Stimulated activated CD8-positive, alpha-beta memory T cell treated with anti-CD3 and anti-CD28 coated beads, Interleukin-12 subunit alpha, Interleukin-12 subunit beta, amount 100 ng/mL, for 1 hour (primary cell): ENCODE measurements at places on chromosomes 2 and 18.

GRCh38 chr2:122072666-122073065 lies 317.2 kb downstream of the TSN start:
- no peak for DNase-seq

DNA sequence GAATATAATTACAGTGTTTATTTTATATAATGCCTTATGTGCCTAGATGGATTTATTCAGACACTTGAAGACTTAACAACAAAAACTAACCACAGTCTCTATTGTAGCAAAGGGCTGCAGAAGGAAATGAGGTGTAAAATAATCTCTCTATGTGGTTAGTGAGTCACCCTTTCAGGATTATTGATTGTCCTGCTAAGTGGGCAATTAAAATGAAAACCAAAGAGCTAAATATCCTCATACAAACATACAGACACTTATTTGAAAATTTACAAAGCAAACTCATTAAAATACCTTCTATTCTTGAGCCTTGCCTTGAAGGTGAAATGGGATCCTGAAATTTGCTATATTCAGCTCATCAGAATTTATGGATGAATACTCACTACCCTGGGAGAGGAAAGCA lies 27.7 kb upstream of the DCC start:
- DNase-seq, result no peak

DNA sequence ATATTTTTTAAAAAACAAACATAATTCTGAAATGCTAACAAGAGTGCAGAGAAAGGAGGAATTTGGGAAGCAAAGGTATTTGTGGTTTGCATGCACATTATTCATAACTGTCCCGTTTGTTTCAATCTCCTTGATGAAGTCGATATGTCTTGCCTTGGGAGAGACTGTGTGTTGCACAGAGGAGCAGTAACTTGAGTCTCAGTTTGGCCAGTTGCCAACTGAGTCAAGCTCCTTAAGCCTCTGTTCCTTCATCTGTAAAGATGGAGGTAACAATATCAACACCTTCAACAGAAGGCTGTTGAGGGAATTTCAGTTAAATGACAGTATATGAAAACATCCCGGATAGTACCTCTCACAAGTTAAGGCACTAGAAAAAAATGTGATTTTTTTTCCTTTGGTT lies 226.2 kb downstream of the ASXL3 start:
- DNase-seq, result no peak

GRCh38 chr2:53987336-53987921 lies 16.6 kb upstream of the PSME4 start:
- DNase-seq, result no peak

DNA sequence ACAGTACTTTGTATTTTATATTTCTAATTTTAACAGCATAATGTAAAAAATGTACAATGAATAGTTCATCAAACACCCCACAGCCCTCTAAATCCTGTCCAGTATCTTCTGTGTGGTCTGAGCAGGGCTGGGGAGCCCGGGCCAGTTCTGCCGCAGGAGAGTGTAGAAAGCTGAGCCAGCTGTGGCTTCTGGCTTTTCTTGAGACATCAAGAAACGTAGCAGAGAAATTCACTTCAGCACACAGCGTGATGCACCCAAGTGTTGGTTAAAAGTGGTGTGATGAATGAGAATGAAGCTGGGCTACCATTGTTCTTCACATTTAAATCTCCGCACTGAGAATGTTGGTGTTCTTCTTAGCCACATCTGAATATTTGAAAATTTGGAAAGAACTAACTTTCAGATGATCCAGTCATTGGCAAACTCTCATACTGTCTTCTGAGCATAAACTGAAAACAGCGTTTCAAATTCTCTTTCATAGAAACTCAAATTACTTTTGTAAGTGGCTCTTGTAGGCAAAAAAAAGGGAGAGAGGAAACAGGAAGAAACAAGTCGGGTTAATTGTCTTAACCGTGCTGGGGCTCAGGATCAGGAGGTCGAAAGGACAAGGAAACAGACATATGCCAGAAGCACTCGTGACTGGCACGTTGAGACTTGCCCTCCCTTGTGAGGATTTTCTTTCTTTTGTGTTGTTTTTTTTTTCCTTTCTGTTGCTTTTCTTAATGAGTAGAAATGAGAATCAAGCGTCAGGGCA lies 23.4 kb upstream of the TMEM87B start:
- DNase-seq, result no peak

GRCh38 chr18:37657493-37657892 lies 91.9 kb upstream of the CELF4 start:
- DNase-seq, result no peak

DNA sequence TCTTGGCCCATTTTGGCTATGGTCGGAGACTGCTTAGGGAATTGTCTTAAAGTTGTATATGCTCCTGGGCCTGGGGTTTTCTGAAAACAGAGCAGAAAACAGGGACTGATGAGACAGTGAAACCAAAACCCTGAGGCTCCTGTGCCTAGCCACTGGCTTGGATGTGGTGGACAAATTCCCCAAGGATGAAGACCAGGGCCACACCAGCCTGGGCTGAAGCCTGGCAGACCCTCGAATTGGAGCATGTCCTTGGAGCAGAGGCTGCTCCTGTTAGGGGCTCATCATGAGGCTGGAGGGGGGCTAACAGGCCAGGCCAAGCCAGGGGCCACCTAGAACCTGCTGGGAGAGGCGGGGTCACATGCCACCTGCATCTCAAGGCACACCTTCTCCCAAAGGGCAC lies 68.1 kb downstream of the STPG4 start:
- DNase-seq, result no peak

DNA sequence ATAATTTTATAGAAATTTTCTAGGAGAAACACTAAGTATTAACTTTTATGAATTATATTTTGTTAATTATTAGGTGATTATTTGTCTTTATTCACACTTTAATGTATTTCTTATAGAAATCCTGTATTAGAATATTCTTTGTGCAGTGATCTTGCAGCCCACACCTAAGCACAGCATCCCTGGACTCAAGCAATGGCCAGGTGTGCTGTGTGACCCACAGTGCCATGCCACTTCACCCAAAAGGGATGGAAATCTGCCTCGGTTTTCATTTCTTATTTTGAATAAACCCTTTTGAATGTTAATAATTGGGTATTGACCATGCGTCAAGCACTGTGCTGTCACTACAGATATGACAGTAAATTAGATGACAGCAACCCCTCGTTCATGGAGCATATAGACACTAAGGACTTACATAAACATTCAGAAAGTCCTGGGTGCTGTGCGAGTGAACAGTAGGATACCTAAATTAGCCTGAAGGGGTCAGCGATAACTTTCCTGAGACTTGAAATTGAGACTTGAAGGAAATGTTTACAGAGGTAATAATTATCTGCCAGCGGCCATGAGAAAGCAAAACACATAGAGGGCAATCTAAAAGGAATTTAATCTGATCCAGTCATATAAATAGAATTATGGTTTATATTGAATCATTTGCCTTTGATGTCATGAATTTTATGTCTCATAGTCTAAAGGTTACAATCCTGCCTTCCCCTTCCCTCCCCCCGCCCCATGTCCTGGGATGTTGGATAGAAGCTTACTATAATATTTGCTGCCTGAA lies 52.7 kb upstream of the CALCRL start:
- no peak for DNase-seq

GRCh38 chr18:26745288-26746181 lies 120.0 kb downstream of the AQP4 start:
- no peak for DNase-seq

DNA sequence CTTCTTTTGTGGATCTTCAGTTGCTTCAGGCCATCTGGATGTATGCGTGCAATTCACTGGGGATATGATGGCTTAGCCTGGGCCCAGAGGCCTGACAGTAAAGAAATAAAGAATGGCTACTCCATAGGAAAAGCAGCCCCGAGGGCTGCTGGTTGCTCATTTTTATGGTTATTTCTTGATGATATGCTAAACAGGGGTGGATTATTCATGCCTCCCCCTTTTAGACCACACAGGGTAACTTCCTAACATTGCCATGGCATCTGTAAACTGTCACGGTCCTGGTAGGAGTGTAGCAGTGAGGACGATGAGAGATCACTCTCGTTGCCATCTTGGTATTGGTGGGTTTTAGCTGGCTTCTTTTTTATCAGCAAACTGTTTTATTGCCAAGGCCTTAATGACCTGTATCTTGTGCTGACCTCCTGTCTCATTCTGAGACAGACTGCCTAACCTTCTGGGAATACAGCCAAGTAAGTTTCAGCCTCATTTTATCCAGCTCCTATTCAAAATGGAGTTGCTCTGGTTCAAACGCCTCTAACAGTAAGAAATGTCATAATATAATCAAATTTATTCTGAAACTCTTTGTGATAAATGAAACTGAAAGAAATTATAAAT lies 60.5 kb downstream of the DSEL start:
- no peak for DNase-seq

DNA sequence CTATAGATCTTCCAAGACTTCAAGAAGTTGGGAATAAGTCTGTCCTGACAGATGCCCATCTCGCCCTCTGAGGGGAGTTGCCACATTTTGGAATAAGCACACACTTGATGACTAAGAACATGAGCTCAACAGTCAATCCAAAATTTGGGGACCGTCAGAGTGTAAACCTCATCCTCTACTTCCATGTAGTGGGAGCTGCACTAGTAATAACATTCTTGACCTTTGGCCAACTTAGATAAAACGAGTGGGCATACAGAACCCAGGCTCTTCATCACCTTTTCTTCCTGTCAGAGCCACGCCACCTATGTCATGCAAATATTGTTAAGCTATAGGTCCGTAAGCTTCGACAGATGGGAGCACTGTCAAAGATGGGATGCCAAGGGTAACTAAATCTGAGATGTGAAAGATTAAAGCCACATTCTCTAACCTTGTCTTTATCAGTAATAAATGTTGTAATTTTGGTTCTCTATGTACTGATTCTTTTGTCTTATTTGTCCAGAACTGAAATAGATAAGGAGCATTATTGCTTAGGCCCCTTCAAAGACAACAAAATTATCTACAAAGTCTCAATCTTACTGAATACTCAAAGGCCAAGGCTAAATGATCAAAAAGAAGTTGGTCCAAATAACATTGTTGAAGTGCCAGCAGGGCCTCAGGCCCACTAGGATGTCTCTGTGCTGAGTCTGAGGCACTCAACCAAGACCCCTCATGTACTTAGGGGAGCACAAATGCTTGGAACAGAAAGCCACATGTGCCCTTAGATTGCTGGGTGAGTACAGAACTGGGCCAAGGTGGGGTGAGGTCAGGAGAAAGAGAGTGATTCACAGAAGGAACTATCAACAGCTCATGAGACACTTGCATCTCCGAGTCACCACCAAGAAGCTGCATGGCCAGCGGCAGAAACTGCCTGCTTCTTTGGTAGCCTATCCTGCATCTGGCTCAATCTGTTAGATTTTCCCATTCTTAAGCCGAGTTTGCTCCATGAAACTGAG lies 15.0 kb downstream of the CDH2 start:
- DNase-seq, result no peak

- DNase-seq, result no peak
These were observed 774 bp upstream of the FZD7 start for GRCh38 chr2:202032846-202033316.

DNA sequence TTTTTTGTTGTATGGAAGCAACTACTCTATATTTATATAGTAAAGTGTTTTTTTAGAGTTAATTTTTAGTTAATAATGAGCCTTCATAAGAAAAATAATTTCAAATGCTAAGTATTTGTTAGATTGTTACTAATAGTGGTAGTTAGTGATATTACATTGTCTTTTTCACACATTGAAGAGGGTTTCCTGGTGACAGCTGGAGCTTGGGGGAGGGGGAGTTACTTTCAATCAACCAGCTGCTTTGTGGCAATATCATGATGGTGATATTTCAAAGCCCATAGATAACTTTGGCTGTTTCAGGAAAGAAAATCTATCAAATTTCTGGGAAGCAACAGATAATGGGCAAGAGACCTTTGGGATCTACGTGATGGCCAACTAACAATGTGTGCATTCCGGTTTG lies 4.1 kb downstream of the RHBDD1 start:
- no peak for DNase-seq

GRCh38 chr2:72924353-72925240 lies 7.3 kb downstream of the EMX1 start:
- no peak for DNase-seq

DNA sequence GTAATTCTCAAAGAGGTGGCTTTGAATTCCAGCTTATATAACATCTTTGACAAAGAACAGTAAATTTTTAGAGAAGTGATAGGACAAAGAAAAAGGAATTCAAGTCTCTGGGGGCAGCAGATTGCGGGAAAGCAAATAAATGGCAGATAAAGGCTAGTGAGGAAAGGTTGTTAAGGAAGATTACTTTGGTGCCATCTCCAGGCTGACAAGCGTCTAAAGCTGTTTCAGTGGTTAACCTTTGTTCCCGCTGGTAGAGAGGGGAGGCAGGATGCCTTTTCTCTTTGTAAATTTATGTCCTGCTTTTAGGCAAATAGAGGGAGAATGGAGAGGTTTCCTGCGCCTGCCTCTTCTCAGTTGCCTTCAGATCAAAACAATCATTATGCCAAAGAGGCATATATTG lies 431.2 kb upstream of the CHST9 start:
- no peak for DNase-seq

- DNase-seq, result no peak
These were observed 46.1 kb downstream of the SPATS2L start for GRCh38 chr2:200352636-200353035.

DNA sequence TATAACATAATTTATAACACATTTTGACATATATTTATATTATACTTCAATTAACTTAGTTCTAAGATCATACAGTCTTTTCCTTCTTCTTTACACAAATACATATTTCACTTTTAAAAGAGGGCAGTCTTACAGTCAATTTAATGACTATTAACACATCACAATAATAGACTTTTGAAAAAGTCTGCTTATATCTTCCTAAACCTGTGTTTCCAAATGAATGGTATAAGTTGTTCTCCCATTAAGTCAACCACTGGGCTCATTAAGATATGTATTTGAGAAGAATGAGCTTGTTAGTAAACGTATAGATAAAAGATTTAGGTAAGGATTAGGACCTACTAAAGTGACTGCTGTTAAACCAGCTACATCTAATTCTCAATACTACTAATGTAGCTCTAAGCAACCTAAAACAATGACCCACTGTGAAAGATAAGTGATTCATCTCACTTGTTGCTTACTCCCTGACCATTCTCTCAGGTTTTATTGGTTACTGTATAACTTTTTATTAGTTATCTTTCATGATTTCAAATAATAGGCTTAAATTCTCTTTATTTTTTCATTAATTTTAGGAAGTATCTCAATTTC lies 27.0 kb downstream of the SLC40A1 start:
- no peak for DNase-seq
